Activated T-helper 2 cell treated with anti-CD3 and anti-CD28 coated beads, Interferon-gamma antibody, Interleukin-2, Interleukin-4, amounts not matched to agents 10 μg/mL and 5 μg/mL and 100 μg/mL, durations not matched to agents 14 hours and 24 hours and 36 hours (primary cell): ENCODE measurements at places on chromosomes 5 and 9.

- DNase-seq: no peak
Observed at GRCh38 chr5:169584998-169585451, 1.5 kb downstream of the SPDL1 start.

DNA sequence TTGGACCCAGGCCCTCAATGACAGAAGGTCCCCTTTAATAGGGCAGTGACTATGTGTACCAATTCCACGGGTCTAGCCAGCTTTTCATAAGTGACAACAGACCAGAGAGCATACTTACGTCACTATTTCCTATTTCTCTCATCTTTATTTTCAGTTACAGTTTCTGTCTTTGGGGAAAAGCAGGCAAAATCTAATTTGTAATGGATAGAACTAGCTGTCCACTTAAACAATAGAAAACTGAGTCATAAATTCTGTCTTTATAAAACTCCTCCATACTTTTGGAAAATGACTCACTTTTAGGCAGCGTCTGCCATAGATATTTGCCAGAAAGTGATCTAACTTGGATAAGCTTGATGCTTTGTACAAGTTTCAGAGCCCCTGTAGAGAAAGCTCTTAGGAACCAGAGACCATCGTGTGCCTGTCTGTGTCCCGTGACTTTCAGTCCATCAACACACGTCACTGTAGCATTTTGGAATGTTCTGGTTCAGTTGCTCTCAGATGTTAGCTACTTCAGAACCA, 101.9 kb downstream of the F2RL2 start:
- DNase-seq: no peak

- no peak for DNase-seq
Observed at GRCh38 chr9:129319076-129319937, 141.2 kb upstream of the IER5L start.

DNA sequence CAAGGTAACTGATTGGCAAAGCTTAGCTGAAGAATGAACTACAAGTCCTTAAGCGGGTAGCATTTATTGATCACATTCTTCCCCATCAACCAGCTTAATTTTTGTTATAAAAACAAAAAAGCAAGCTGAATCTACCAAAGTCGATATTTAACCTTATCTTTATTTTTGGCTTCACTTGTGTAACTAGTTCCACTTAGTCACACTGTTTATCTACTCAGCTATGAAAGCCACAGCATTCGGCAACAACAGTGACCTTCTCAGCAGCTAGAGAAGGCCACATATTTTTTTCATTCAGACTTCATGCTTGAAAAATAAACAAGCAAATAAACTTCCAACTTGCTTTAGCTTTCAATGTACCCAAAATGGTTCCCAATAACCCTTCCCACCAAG, 69.4 kb downstream of the KLHL3 start:
- no peak for DNase-seq

DNA sequence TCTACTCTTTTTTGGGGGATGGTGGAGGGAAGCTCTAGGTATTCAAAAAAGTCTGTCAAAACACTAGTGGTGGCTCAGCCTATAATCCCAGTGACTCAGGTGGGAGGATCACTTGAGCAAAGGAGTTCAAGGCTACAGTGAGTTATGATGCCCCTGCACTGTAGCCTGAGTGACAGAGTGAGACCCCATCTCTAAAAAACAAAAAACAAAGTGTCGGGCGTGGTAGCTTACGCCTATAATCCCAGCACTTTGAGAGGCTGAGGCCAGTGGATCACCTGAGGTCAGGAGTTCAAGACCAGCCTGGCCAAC, 15.8 kb upstream of the SLC35D2 start:
- DNase-seq: no peak

DNA sequence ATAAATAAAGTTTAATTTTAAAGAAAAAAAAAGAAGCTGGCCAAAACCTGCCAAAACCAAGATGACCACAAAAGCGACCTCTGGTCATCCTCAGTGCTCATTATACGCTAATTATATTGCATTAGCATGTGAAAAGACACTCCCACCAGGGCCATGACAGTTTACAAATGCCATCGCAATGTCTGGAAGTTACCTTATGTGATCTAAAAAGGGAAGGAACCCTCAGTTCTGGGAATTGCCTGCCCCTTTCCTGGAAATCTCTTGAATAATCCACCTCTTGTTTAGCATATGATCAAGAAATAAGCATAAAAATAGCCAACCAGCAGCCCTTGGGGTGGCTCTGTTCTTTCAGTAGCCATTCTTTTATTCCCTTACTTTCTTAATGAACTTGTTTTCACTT, 178.3 kb upstream of the MAP1B start:
- no peak for DNase-seq

- DNase-seq: no peak
Observed at GRCh38 chr5:72167257-72167656, 60.0 kb downstream of the MAP1B start.

DNA sequence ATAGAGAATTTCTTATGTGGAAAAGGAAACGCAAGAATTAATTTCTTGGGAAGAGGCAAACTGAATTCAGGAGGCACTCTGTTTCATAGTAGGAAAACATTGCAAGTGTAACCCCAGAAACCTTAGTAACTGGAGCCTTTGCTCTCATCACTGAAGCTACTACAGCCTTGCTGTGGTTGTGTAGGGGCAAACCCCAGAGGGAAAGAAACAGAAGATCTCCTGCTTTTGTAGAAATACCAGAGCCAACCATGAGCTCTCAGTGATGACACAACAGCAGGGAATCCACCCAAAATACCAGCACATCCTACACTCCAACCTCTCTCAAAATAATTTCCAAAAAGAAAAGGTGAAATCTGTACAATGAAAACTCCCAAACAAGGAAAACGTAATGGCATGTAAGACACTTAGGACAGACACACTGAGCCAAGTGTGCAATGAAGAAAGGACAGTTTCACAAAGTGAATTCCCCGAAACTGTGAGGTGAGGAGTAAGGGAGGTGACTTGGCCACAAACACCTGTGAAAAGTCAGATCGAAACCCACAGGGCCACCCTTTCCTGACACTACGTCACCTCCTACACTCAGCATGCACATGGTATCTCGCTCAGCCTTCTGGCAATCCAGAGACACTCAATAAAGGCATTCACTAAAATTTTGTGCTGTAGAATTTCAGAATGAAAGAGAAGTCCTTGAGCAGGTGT, 8.5 kb upstream of the ACSL6 start:
- peak; percentile 82 for DNase-seq

- no peak for DNase-seq
Observed at GRCh38 chr9:87766697-87767096, 40.8 kb downstream of the CTSL start.

- DNase-seq: no peak
Observed at GRCh38 chr5:95595289-95595931, 24.5 kb upstream of the GPR150 start.

DNA sequence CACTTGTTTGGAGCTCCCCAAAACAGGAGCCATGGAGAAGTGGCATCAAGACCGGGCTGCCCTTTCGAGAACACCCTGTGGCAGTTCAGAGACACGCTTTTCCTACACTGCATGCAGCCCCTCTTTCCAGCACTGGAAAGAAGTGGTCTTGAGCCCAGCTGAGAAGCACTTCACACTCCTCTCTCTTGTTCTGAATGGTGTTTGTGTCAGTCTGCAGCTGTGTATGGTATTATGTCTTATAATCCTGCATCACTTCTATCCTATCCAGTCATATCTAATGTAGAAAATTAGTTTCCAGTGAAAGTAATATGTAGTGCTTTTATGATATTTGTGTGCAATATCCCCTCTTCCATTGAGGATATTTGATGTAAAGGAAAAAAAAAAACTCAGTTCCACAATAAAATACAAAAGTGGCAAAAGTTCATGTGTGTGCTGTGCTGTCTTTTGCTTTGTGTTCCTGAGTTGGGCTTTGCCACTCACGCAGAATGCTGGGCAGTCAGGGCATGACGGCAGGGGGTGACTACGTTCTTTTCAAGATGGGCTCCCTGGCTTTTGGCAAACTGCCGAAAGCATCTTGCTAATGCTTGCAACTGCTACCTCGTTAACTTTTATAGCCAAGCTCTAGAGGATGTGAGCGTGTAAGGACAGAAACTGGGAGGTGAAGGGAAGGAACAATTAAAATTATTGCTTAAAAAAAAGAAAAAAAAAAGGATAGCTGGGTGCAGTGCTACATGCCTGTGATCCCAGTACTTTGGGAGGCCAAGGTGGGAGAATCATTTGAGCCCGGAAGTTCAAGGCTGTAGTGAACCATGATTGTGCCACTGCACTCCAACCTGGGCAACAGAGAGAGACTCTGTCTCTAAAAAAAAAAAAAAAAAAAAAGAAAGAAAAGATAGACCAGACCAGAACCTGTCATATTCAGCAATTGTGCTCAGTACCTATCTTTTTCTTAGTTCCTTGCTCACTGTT, 102.2 kb downstream of the MAP1B start:
- no peak for DNase-seq
